ENCODE measurements at places on chromosomes 13 and 19.

DNA sequence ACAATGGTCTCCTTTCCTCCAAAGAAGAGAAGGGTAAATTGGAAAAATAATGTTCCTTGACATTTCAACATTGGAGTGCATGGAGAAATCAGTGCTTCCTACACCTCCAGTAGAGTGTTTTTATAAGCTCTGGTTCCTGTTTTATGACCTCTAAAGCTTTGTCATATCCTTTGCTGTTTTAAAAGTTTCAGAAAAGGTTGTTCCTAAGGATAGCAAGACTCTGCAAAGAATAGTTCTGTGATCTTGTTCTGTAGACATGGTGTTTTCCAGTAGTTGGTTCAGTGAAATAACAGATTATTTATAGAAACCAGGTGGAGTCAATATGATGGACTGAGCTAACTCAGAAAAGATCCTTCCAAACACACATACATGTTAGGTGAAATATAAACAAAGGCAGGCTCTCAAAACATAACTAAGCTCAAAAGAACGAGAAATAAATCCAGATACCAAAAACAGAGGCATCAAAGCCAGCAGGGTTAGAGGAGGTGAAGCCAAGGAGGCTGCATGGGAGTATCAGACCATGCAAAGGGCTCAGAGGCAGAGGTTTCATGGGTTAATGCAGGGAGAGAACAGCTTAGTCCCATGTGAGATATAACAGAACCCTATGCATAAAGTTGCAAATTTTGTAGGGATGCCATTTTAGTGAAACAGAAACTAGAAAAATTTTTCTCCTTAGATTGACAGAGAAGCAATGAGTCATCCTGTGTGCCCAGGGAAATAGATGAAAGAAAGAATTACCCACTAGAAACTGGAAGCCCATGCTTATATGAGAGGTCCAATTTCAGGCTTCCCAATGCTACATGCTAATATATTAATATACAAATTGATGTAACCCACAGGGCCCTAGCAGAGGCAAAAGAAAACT, 44.3 kb downstream of the SHISA2 start:
- no peak for DNase-seq

DNA sequence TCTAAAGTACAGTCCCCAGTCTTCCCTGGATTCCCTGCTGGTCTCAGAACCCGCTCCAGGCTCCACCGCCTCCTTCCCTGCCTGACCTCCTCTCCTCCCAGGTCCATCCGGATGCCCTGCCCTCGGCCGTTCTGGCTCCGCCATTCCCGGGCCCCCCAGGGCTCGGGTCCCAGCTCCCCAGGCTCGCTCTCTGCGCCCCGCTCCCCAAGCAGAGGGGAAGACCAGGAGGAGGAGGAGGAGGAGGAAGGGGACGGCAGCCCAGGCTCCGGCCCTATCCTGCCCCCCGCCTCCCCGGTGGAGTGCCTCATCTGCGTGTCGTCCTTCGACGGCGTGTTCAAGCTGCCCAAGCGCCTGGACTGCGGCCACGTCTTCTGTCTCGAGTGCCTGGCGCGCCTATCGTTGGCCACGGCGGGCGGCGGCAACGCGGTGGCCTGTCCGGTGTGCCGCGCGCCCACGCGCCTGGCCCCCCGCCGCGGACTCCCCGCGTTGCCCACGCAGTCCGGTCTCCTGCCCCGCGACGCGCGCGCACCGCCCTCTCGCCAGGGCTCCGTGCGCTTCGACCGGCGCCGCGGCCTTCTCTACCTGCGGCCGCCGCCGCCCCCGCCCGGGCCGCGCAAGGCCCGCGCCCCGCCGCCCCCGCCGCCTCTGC, 647 bp downstream of the RNF225 start:
- DNase-seq = no peak

DNA sequence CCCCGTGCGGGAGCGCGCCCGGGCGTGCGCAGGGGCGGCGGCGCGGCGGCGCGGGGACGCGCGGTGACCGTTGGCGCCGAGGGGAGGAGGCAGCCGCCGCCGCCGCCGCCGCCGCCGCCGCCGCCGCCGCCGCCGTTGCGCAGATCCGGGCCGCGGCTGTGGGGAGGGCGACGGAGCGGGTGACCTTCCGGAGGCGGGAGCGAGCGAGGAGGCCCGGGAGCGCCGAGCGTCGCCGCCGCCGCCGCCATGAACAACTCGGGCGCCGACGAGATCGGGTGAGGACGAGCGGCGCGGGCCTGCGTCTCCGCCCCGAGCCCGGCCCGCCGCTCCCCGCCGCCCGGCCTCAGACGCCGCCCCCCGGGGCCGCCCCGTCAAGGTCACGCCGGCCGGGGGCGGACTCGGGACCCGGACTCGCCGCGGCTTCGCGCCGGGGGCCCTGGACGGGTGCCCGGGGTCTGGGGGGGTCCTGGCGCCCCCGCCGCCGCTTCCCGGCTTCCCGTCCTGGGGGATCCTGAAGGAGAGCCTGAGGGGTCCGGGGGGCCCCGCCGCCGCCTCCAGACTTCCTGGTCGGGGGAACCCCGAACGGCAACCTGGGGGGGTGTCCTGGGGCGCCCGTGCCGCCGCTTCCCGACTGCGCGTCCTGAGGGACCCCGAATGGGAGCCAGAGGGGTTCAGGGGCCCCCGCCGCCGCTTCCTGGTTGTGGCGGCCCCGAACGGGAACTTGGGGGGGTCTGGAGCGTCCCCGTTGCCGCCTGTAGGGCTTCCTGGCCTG, at the start of gene DAZAP1:
TSS of gene DAZAP1 (plus strand) at position 59 of the 772 bp plus-strand sequence. CDS start at position 247, 188 bp downstream.
- DNase-seq = no peak

- DNase-seq = no peak
These were observed 50.9 kb upstream of the TEX29 start for GRCh38 chr13:111269508-111269907.

GRCh38 chr13:49409008-49409407, 34.9 kb downstream of the CAB39L start:
- DNase-seq = peak; percentile 0

GRCh38 chr13:111789011-111789410, 277.9 kb upstream of the SOX1 start:
- DNase-seq = no peak

GRCh38 chr19:47595944-47596343, 13.0 kb upstream of the BICRA start:
- no peak for DNase-seq

- DNase-seq = no peak
These were observed 1.2 kb upstream of the NUMBL start for GRCh38 chr19:40691421-40692211.

- peak; percentile 45 for DNase-seq
These were observed 574 bp downstream of the ZNF227 start for GRCh38 chr19:44212866-44213346.

DNA sequence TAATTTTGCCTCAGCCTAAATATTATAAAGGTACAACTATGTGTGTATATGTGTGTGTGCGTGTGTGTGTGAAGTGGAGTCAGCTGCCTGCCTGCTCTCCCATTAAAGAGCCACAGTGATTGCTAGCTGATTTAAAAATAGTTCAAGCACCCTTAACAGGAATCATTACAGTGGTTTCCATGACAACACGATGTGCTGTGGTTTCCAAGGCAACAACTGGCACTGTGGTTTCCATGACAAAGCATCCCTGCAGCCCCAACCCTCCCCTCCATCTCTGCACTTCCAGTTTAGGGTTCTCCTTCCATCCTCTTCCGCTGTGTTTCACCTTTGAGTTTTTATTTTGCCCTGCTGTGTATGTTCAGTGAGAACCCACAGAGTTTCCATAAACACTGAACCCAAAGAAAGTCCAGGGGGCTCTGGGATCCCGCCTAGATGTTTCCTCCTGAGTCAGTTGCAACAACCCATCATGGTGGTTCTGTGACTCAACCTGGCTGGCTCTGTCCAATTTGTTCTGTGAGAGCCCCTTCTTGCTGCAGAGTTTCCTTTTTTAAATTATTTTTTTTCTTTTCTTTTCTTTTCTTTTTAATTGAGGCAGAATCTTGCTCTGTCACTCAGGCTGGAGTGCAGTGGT, 7.1 kb upstream of the PNMA8A start:
- DNase-seq = no peak

GRCh38 chr19:56111601-56112312, 9.3 kb downstream of the ZNF787 start:
- DNase-seq = no peak
